NCI-H526 (cell line): ENCODE measurements at places on chromosomes 2 and 18.

DNA sequence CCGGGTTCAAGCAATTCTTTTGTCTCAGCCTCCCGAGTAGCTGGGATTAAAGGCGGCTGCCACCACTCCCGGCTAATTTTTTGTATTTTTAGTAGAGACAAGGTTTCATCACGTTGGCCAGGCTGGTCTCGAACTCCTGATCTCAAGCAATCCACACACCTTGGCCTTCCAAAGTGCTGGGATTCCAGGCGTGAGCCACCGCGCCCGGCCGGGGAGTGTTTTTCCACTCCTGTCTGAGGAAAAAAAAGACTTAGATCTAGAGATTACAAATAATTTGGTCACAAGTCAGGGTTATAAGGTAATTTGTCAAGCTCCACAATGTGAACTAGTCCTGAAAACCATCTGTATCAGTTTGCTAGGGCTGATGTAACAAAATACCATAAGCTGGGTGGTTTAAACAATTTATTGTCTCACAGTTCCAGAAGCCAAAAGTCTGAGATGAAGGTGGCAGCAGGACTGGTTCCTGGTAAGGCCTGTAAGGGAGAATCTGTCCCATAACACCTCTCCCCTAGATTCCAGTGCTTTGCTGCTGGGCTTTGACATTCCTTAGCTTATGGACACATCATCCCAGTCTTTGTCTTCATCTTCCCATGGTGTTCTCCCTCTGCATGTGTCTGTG lies 40.7 kb upstream of the SP3 start:
- no peak for DNase-seq

GRCh38 chr18:79481046-79481790 lies 85.5 kb downstream of the NFATC1 start:
- no peak for DNase-seq

- no peak for DNase-seq
Observed at GRCh38 chr2:179701524-179702110, 159.8 kb downstream of the ZNF385B start.

GRCh38 chr2:6966446-6966940 lies 49.3 kb downstream of the RNF144A start:
- no peak for DNase-seq

GRCh38 chr2:41965173-41965908 lies 82.5 kb upstream of the PKDCC start:
- peak; percentile 7 for DNase-seq

GRCh38 chr2:8563814-8564474 lies 117.9 kb upstream of the ID2 start:
- no peak for DNase-seq

DNA sequence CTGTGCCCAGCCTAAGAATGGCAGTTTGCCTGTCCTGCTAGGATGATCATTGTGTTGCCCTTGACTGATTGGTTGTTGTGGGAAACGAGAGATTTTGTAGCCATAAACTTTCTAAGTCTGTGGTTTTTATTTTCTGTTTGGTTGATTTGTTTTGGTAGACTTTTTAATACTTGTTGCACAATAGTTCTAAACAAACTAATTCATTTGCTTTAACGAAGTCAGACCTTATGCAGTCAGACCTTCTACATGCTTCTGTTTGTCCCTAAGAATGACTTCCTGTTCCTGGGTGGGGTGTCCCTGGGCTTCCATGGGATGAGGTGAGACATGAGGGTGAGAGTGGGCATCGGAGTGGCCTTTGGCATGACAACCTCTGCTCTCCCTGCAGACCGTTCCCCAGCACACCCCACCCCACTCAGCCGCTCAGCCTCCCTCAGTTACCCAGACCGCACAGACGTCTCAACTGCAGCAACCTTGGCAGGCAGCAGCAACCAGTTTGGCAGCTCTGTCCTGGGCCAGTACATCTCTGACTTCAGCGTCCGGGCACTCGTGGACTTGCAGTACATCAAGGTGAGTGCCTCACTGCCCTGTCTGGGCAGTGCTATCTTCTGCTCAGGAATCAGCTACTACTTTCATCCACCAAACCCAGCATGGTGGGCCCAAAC lies 7.8 kb upstream of the CNNM3 start:
- no peak for DNase-seq

GRCh38 chr2:52686935-52687334 lies 1080.7 kb upstream of the CHAC2 start:
- DNase-seq, result no peak

DNA sequence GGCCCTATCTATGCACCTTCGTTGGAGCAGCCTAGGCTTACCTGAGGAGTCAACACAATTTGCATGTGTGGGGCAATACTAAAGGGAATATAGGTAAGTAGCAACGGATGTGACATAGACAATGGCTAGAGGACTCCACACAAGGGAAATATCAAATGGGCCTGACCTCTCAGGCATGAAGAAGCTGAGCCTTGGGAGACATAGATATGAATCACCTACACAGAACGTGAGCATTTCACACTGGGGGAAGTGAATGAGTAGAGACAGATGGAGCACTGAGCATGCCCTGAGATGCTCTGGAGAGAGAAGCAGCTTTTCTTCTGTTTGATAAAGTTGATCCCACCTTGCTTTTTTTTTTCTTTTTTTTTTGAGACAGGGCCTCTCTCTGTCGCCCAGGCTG lies 97.9 kb downstream of the ATL2 start:
- DNase-seq, result peak; percentile 87

- DNase-seq, result no peak
Observed at GRCh38 chr18:43080671-43081070, 34.8 kb downstream of the RIT2 start.

DNA sequence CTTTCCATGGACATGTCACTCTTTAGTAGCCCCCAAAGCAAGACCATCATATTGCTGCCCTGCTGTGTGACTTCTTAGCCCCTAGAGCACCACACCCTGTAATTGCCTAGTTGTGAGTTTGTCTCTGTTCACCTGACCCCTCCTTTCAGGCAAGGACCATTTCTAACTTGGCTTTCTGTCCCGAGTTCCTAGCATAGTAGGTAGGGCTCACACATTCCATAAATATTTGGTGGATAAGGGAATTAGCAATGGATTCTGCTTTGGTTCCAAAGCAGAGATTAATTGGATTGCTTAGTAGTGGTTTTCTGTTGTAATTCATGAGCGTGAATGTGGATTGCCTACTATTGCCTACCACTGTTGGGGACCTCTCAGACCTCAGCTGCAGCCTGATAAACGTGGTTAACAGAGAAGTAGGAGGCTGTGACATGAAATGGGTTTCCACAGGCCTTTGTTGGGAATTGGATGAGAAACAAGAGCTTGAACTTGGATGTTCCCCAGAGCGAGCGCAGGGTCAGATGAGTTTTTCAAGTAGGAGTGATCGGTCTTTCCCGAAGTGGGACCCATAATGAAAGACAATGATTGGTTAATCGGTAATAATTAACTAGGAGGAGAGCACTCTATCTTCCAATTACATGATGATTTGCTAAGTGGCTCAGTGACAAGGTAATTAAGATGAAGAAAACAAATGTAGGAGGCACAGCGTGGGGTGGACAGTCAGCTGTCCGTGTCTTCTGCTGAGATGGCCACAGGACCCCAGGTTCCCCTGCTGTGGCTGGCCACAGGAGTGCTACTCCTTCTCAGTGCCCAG lies 13.4 kb upstream of the UGT1A1 start:
- no peak for DNase-seq

- no peak for DNase-seq
Observed at GRCh38 chr18:73952296-73952946, 195.2 kb downstream of the FBXO15 start.

GRCh38 chr2:42421157-42421485 lies 60.1 kb upstream of the COX7A2L start:
- DNase-seq, result no peak

DNA sequence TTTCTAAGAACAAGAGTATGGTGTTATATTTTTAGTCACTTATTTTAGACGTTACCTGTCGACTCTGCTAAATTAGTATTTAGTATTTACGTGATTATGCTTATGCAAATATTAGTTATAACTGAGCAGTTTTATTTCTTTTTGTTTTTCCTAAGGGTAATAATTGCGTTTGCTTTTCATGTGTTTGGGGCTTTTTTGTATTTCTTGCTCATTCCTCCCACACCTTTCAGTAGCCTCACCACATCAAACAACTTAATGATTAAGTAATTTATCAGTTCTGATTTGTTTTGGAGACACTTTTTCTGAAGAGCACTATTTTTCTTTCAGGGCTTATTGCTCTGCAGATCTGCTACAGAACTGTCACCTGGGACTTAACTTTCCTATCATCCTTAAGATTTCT lies 7.5 kb downstream of the SLC4A1AP start:
- no peak for DNase-seq

- no peak for DNase-seq
Observed at GRCh38 chr2:123816203-123816602, 208.9 kb upstream of the CNTNAP5 start.

DNA sequence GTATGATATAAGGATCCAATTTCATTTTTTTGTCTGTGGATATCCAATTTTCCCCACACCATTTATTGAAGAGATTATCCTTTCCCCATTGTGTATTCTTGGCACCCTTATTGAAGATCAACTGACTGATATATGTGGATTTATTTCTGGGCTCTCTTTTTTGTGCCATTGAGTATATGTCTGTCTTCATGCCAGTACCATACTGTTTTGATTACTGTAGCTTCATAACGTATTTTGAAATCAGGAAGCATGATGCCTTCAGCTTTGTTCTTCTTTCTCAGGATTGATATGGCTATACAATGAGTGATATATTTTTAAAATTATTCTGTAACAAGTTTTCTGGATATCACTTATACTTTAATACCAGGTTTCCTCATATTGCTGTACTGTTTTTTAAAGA lies 58.1 kb upstream of the DLX2 start:
- DNase-seq, result no peak

GRCh38 chr18:76392349-76392748 lies 102.7 kb downstream of the ZNF516 start:
- no peak for DNase-seq

DNA sequence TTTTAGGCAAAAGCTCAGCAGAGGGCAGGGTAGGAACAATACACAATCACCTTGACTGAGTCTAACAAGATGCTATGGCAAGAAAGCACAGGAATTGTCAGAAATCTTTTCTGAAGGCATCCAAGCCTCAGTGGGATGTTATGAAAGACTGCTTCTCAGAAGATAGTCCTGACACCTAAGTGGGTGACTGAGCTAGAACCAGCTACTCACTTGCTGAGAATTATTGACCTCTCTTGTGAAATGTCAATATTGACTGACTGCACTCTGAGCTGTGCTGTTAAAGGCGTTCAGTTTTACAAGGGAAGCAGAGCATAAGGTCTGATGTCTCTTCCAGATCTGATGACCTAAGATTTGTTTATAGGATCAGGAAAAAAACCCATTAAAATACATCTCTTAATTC lies 46.1 kb downstream of the TACR1 start:
- DNase-seq, result no peak

- DNase-seq, result no peak
Observed at GRCh38 chr2:157785866-157786662, 90.1 kb downstream of the ACVR1 start.

GRCh38 chr2:85181134-85181631 lies 48.0 kb downstream of the TCF7L1 start:
- DNase-seq, result peak; percentile 23

- no peak for DNase-seq
Observed at GRCh38 chr18:75269696-75270095, 59.1 kb downstream of the TSHZ1 start.

DNA sequence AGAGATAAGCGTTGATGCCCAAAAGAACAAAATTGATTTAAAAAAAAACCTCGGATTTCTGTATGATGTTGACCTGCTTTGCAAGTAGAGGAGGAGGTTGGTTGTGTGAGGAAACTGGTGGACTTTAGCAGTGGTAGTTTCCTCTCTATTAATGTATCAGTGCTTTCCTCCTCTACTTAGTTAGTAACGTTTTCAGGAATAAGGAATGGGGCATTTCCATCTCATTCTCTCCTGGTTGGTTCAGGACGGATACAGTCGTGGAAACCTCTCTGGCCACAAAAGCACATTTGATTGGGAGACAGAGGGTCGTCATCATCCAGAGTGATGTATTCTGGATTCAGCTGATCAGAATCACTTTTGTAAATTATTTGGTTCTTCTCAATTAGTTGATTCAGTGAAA lies 1.5 kb downstream of the FHOD3 start:
- DNase-seq, result no peak

- DNase-seq, result no peak
Observed at GRCh38 chr2:157267476-157267875, 10.0 kb downstream of the GALNT5 start.

DNA sequence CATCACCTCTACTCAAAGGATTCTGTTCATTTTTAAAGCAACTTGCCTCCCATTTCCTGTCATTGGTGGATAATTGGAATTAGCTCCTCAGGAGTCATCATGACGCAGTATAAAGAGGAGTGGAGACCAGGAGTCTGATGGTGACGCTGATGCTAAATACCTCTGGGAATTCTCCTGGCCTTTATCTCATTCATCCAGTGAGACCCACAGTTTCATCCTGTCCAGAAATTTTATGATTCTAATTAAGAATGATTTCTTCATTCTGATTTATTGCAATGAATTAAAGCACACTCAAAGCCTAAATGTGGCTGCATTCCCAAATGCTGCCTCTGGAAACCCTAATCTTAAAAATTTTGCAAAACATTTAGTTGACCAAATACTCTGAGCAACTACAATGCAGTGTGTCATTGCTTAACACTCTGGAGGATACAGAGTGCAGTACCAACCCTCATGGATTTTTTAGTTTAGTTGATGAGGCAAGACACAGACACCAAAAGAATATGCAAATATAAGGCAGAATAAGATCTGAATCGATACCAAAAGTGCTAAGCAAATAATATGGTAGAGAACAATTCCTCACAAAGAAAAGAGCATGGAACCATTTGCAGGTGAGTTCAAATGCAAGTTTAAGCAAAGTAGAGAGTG lies 236.2 kb downstream of the ETAA1 start:
- DNase-seq, result no peak

DNA sequence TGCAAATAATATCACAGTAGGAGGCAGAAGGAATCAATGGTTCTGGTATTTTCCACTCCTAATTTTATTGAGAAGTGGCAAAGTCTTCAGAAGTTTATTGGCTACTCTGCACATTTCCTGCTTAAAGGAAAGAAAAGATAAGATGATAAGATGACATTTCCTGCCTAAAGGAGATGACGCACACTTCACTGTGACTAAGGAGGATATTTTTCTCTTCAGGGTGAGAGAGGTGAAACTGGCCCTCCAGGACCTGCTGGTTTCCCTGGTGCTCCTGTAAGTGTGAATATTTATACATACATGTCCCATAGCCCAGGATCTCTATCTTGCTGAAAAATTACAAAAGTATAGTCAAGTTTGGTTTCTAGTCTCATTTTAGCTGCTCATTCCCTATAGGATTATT lies 27.9 kb downstream of the COL3A1 start:
- no peak for DNase-seq

DNA sequence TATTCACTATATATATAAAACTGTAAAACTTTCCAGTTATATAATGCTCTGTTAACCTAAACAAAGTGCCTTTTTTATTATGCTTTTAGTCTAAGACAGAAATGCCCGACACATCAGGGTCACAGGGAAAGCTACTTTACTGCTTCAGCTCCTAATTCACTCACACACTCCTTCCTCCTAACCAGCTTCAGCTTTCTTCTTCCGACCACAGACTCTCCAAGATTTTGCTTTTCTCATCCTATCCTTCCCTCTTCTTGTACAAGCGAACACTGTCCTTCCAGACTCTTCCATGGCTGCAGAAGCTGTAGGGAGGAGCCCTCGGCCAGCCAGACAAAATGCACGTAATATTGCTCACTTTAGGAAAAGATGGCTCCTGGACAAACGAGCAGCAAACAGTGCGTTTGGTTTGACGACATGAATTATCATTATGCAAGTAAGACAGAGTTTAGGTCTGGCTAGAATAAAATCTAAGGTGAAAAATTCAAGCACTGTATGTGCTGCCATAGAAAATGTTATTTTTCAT lies 47.5 kb upstream of the HNRNPA3 start:
- DNase-seq, result peak; percentile 51

- DNase-seq, result no peak
Observed at GRCh38 chr2:49928551-49928950, 774.2 kb upstream of the FSHR start.
